CD4-positive, CD25-positive, alpha-beta regulatory T cell (primary cell): ENCODE measurements at places on chromosomes 6 and 20. TPM values are rescaled to one million over a fixed set of nuclear protein-coding genes. Genes with fewer than 3 reads are reported as not detected.
A peak's percentile ranks its signal among the peaks of the same experiment; 100 is the strongest.

Gene RAD21L1
- total RNA-seq: not detected

Gene DPPA5
- total RNA-seq: not detected

DNA sequence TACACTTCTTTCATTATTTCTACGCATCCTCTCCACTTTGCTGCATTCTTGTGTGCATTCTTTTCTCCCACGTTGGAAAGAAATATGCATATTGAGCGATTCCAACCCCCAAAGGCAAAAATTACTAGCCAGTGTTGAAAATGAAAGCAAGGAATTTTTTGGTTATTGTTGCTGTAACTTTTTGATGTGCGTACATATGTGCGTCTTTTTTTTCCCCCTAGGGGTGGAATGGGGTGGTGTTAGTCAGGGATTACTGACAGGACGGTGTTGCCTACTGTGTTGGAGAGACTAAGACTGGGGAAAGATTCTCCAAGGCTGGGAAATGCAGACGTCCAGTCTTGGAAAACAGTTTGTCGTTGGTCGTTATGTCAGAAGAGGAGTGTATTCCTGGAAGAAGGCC, 44.2 kb upstream of the ESR1 start:
- peaks cover 1% of the 10 kb centered on the region for H3K4me1 ChIP-seq
- H3K4me3 ChIP-seq: no peak overlapping the region
- no peaks in the 10 kb centered on the region for H3K36me3 ChIP-seq
- no peak overlapping the region for H3K27ac ChIP-seq
- DNase-seq: no peak

Gene F13A1
- 21.1 TPM for total RNA-seq

- peaks cover 4% of the 10 kb centered on the region for H3K27me3 ChIP-seq
- peaks cover 3% of the 10 kb centered on the region for H3K4me1 ChIP-seq
- H3K36me3 ChIP-seq: no peaks in the 10 kb centered on the region
- no peak overlapping the region for H3K27ac ChIP-seq
Measured at GRCh38 chr6:13101409-13101808, 226.9 kb downstream of the TBC1D7 start.

- no peak overlapping the region for H3K27ac ChIP-seq
- no peaks in the 10 kb centered on the region for H3K4me1 ChIP-seq
- no peak for DNase-seq
- H3K36me3 ChIP-seq: no peaks in the 10 kb centered on the region
- no peak overlapping the region for H3K4me3 ChIP-seq
- H3K27me3 ChIP-seq: no peaks in the 10 kb centered on the region
Measured at GRCh38 chr6:98463038-98464000, 371.1 kb upstream of the POU3F2 start.

- H3K36me3 ChIP-seq: no peaks in the 10 kb centered on the region
- peak overlapping the region; percentile 63 for H3K27ac ChIP-seq
- peak overlapping the region; percentile 35 for H3K4me3 ChIP-seq
- peak; percentile 70 for DNase-seq
- H3K27me3 ChIP-seq: no peaks in the 10 kb centered on the region
Measured at GRCh38 chr20:327186-328026, 2.1 kb downstream of the SOX12 start.

DNA sequence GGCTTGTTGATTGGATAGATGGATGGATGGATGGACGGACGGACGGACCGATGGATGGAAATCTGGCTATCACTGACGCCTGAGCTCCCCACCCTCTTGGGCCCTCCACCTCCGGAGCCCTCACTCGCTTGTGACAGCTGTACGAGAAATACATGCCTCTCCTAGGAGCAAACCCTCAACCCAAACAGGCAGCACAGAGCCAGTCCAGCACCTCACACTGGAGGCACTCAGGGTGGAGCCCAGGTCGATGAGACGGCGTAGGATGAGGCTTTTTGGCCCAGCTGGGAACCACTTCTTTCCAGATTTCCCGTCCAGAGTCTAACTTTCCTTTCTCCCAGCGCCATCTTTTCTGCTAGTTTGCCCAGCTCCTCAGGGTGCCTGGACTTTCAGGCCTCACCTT, 2.7 kb upstream of the LY6G5C start:
- DNase-seq: no peak
- H3K27me3 ChIP-seq: no peaks in the 10 kb centered on the region
- H3K4me3 ChIP-seq: no peak overlapping the region
- H3K4me1 ChIP-seq: peaks cover 16% of the 10 kb centered on the region
- H3K36me3 ChIP-seq: peaks cover 30% of the 10 kb centered on the region
- no peak overlapping the region for H3K27ac ChIP-seq

- H3K27me3 ChIP-seq: no peaks in the 10 kb centered on the region
- H3K27ac ChIP-seq: no peak overlapping the region
- peaks cover 30% of the 10 kb centered on the region for H3K4me1 ChIP-seq
Measured at GRCh38 chr20:4681991-4682401, 39.7 kb upstream of the PRND start.

Gene ADAM33
- not detected for total RNA-seq

- no peaks in the 10 kb centered on the region for H3K36me3 ChIP-seq
- no peak overlapping the region for H3K4me3 ChIP-seq
- DNase-seq: no peak
- H3K27ac ChIP-seq: no peak overlapping the region
Measured at GRCh38 chr6:3518356-3519190, 61.7 kb upstream of the SLC22A23 start.
